ENCODE measurements at places on chromosomes 2 and 18.
A peak's percentile ranks its signal among the peaks of the same experiment; 100 is the strongest.

GRCh38 chr2:57396355-57397098 is 650.1 kb upstream of the VRK2 start:
- DNase-seq: no peak

DNA sequence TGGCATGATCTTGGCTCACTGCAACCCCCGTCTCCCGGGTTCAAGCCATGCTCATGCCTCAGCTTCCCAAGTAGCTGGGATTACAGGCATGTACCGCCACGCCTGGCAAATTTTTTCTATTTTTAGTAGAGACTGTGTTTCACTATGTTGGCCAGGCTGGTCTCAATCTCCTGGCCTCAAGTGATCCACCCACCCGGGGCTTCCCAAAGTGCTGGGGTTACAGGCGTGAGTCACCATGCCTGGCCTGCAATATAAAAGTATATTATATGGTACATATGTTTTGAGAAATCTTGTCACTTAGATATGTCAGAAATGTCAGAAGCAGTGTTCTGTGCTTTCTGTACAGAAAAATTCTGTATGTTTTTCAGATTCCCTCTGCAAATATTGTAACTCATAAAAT is 19.2 kb upstream of the XPO1 start:
- DNase-seq: no peak

DNA sequence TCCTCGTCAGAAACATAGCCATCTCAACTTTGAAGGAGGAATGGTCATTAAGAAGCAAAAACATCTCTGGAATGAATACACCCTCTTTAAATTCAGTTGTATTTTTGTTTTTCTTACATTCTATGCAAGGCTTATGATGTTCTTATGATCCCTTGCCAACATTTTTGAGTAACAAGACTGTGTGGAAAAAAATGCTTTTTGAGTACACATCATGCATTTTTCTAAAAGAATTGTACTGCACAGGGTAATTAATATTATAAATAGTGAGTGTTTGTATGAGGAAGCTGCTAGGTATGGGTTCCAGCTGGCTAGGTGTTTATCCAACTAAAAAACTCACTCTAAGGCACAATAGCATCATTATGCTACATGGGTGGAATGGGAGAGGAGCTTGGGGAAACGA is 59.0 kb upstream of the SPATS2L start:
- no peak for DNase-seq

DNA sequence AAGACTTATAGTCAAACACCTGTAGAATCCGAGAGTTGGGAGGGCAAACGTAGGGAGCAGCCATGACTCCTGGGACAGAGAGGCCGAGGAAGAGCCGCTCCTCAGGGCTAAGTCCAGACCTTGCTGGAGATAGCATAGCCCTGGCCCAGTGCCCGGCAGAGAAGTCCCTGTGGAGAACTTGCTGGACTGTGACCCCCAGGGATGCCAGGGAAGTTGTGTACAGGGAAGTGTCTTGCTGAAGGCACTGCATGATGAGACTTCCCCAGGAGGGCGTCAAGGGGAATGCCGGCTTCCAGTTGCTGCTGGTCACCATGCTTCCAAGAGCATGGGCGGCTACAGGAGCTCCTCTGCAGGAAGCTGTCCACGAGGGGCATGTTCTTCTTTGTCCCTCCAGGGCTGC is 8.6 kb upstream of the CNDP1 start:
- DNase-seq: peak; percentile 10

- peak; percentile 53 for DNase-seq
Measured at GRCh38 chr2:153872311-153873051, 759 bp downstream of the GALNT13 start.

All from D341Med (cell line).